ENCODE measurements at places on chromosomes 13 and 19.
A peak's percentile ranks its signal among the peaks of the same experiment; 100 is the strongest.

- no peak for DNase-seq
These were observed 4.6 kb upstream of the EPS8L1 start for GRCh38 chr19:55071129-55071502.

DNA sequence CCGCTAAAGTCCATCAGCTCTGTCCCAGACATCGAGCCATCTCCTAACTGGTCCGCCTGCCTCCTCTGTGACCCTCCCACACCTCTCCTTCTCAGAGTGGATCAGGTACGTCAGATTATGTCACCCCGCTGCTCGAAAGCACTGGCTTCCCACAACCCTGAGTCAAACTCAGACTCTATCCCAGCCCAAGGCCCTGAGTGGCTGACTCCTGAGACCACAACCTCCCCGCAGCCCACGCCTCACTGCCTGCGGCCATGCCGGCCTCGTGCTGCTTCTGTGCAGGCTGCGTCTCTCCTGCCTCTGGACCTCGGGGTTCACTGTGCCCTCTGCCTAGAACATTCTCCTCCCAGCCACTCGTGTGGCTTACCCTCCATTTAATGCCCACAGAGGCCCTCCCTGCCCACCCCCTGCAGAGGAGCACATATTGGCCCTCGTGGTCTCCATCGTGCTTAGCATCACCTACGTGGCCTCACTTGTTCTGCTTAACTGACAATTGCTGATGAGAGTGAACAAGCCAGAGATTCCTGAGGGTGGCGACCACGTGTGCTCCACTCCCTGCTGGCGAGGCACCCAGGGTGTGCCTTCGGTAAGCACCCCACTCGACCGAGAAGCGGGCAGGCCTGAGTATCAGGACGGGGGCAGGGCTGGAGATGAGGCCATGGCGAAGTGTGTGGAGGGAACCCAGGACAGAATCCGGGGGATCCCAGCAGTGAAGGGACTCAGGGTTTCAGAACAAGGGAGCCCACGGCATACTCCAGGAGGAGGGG lies 13.5 kb upstream of the FKRP start:
- DNase-seq: no peak

DNA sequence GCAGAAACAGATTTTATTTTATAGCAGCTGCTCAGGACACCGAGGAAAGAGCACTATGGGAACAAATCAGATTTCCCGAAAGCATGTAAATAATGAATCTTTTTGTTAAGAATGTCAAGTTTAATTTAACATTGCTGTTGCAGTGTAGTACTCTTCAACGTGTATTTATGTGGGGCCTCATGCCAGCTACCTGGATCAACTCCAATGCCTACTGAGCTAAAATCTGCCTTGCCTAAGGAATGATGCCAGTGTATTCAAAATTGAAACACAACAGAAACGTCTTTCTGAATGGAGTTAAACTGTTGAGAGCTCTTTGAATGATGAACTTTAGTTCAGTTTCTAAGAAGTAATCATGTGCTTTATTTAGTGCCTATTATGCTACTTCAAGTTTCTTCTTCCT lies 1379.8 kb upstream of the ATXN8OS start:
- no peak for DNase-seq

DNA sequence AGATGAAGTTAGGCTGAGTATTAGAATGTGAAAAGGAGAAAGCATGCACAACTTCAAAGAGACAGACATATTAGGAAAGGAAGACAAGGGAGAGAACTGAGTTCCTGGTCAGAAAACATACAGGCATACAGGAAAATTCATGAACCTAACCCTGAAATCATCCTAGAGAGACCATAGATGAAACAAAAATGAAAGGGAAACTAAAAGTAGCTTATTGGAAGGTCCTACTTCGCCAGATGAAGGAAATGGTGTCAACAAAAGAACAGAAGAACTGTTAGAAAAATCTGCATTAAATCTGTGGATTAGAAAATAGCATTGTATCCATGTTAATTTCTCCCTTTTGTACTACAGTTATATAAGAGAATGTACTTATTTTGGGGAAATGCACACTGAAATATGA lies 169.0 kb upstream of the UFM1 start:
- DNase-seq: no peak

DNA sequence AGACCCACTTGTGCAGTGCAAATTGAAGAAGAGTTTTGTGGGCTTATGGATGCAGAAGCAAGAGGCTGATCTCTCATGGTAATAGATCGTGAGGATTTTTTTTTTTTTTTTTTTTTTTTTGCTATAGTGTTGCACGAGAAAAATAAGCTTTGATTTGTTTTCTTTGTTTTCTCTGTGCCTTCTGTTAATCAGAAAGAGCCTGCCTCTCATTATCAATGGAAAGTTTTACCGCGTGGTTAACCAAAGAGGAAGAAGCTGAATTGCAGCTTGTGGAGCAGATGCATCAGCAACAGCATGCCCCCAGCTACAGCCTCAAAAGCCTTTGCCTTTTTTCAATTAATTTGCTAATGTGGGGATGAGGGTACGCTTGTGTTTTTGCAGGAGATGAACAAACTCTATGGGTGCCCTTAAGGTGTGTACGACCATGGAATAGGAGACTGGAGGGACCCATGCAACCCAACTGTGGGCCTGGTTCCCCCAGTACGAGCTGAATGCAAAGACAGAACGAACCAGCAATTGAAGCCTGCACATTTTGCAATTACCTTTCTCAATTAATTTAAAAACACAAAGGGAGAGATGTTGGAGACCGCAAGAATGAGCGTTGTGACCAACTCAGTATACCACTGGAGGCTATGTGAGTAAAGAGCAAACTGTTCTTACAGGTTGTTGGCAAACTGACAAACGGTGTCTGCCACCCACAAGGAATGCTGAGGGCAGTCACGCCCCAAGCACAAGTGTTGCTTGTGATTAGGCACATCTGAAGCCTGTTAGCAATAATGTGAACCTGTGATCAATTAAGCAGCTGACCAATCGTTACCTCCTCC lies 58.6 kb upstream of the SPRY2 start:
- peak; percentile 7 for DNase-seq

- DNase-seq: no peak
These were observed 329.6 kb downstream of the COG6 start for GRCh38 chr13:39985071-39985470.

DNA sequence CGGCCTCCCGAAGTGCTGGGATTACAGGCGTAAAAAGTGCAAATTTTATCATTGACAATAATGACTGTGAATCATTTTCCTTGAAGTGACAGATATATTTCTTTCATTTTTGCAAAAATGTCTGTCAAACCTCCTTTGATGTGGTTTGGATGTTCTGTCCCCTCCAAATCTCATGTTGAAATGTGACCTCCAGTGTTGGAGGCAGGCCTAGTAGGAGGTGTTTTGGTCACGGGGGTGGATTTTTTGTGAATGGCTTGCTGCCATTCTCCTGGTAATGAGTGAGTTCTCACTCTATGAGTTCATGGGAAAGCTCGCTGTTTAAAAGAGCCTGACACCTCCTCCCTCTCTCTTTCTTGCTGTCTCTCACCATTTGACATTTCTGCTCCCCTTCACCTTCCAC lies 5.5 kb upstream of the SLC1A6 start:
- no peak for DNase-seq

GRCh38 chr13:60759499-60759898 lies 362.5 kb downstream of the TDRD3 start:
- DNase-seq: no peak
